ENCODE measurements at places on chromosomes 7 and 10.

DNA sequence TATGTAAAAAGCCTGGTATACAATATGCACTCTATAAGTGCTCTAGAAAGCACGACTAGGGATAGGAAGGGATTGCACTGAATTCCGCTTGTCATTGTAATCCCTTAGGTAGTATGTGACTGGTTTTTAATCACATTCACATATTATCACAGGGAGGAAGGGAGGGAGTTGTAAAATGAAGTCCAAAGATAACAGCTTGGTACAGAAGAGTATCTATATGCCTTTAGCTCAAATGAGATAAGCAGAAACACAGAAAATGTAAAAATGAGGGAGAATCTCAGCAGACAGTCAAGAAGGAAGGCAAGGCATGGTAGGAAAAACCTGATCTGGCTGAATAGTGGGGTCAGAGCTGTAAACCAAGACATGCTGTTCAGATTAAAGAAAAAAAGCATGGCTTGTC, 63.4 kb downstream of the ABI1 start:
- DNase-seq = no peak
- no peaks in the 10 kb centered on the region for H3K36me3 ChIP-seq
- H3K4me1 ChIP-seq = peaks cover 8% of the 10 kb centered on the region
- H3K27ac ChIP-seq = no peak overlapping the region
- no peaks in the 10 kb centered on the region for H3K27me3 ChIP-seq

GRCh38 chr10:99466632-99467223, 36.3 kb upstream of the GOT1 start:
- no peak overlapping the region for H3K4me3 ChIP-seq
- H3K27ac ChIP-seq = no peak overlapping the region
- H3K36me3 ChIP-seq = no peaks in the 10 kb centered on the region
- peaks cover 18% of the 10 kb centered on the region for H3K27me3 ChIP-seq
- no peak for DNase-seq
- no peaks in the 10 kb centered on the region for H3K4me1 ChIP-seq

DNA sequence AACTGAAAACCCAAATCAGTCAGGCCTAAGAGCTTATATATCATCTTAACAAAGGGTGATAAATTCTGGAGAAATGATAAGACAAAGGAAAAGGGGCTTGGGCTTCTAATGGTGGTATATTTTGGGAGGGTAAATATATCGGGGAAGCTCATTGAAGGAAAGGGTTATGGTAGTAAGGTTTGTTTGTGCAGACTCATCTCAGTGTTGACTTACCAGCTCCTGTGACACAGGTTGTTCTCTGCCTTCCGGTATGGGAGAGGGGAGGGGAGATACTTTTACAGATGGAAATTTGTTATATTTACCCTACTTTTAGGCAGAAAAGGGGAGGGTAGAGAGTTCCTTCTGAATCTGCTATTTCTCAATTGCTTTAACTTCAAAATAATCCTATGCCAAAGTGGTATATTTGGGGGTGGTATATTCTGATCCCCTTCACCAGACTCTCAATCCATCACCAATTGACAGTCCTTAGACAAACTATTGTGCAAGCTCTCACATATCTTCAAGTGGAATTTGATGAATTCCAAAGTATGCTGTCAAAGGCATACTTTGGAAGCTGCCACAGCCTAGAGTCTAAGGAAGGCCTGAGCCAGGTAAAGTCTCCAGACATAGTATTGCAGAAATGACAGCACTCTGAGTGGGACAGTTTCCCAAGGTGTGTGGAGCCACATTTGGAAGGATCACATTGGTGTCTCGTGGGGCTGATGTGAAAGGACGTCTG, 13.3 kb upstream of the PAPSS2 start:
- no peaks in the 10 kb centered on the region for H3K4me1 ChIP-seq
- no peak overlapping the region for H3K4me3 ChIP-seq
- no peaks in the 10 kb centered on the region for H3K27me3 ChIP-seq
- no peak overlapping the region for H3K27ac ChIP-seq
- no peak for DNase-seq

GRCh38 chr7:1290026-1290678, 57.5 kb downstream of the UNCX start:
- no peaks in the 10 kb centered on the region for H3K36me3 ChIP-seq
- no peak overlapping the region for H3K27ac ChIP-seq
- H3K27me3 ChIP-seq = peaks cover 13% of the 10 kb centered on the region
- H3K4me1 ChIP-seq = no peaks in the 10 kb centered on the region

- peak; percentile 76 for DNase-seq
- no peaks in the 10 kb centered on the region for H3K36me3 ChIP-seq
Measured at GRCh38 chr10:73837072-73837471, 25.7 kb upstream of the NDST2 start.

GRCh38 chr10:99926925-99927720, 82.6 kb downstream of the DNMBP start:
- peak; percentile 53 for DNase-seq
- H3K4me3 ChIP-seq = no peak overlapping the region
- H3K4me1 ChIP-seq = peaks cover 28% of the 10 kb centered on the region
- no peaks in the 10 kb centered on the region for H3K36me3 ChIP-seq

DNA sequence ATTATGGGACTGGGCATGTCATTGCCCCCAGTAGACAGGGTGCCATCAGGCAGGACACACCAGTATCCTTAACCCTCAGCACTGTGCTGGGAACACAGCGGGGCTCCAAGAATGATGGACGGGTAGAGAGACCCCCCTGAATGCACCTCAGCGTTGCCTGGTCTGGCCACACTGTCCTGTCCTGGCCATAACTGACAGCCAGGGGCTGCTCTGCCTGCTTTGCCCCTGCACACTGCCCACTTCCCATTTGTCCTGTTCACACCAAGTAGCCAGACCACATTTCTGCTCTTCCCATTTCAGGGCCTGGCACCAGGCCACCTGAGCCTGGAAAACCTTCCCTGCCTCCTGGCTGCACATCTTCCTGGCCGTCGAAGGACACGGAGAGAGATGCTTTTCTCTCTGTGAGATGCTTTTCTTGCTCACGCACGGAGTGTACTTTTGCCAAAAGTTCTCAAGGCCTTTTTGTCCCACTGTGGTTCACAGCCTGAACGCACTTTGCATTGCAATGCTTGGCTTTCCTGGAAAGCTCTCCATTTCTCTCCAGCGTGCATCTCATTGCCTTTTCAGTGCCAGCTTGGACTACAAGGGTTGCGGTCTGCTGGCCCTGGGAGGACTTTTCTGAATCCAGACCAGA, 131.0 kb upstream of the EEPD1 start:
- no peaks in the 10 kb centered on the region for H3K36me3 ChIP-seq
- H3K4me3 ChIP-seq = no peak overlapping the region
- DNase-seq = no peak
- no peak overlapping the region for H3K27ac ChIP-seq

GRCh38 chr7:118369987-118370386, 145.5 kb downstream of the ANKRD7 start:
- H3K4me3 ChIP-seq = no peak overlapping the region
- H3K27me3 ChIP-seq = no peaks in the 10 kb centered on the region
- no peaks in the 10 kb centered on the region for H3K36me3 ChIP-seq
- no peak overlapping the region for H3K27ac ChIP-seq

DNA sequence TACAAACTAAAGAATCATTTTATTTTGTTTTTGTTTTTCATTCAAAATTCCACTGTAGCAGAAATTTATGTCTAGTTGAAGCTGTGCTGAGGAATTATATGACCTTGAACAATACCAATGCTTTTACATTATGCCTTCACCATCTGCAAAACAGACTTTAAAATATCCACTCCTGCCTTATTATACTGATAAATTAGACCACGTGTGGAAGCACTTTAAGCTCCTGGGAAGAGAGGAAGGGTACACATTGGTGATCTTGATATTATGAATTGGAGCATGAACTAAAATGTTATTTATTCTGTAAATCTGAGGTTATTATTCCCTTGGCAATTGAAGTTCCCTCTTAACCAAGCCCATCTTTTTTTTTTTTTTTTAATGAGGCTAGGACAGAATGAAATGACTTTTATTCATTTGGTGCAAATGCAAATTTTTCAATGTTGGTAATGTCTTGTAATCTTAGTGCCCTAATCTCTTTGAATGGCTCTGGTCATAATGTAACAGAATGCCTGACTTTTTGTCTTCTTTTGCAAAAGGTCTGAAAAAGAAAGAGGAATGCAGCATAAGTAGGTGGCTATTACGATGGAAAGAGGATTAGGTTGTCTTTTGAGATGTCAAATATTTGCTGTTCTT, 139.9 kb upstream of the COBL start:
- no peaks in the 10 kb centered on the region for H3K4me1 ChIP-seq
- H3K4me3 ChIP-seq = no peak overlapping the region

DNA sequence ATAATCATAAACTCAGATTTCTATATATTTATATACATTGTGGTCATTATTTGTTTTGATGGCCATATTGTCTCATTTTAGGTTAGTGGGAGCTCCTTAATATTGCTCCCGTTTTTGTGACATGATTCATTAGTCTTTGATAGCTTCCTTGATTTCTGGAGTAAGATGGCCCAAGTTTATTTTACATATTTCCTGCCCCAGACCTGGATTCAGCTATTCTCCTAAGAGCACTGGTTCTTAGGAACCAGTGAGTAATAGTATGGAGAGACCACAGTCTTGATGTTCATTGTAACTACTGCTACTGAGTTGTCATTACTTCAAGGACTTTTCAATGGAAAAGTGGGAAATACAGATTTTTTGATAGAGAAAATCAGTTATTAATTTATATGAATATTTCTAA, 6.0 kb downstream of the TFPI2 start:
- peaks cover 5% of the 10 kb centered on the region for H3K4me1 ChIP-seq
- H3K36me3 ChIP-seq = no peaks in the 10 kb centered on the region
- no peak for DNase-seq
- no peak overlapping the region for H3K4me3 ChIP-seq
- H3K27me3 ChIP-seq = no peaks in the 10 kb centered on the region

- no peak overlapping the region for H3K4me3 ChIP-seq
- no peak overlapping the region for H3K27ac ChIP-seq
- peak; percentile 48 for DNase-seq
- H3K36me3 ChIP-seq = no peaks in the 10 kb centered on the region
- H3K4me1 ChIP-seq = peaks cover 34% of the 10 kb centered on the region
Measured at GRCh38 chr7:143015926-143016490, 10.9 kb downstream of the OR9A2 start.

DNA sequence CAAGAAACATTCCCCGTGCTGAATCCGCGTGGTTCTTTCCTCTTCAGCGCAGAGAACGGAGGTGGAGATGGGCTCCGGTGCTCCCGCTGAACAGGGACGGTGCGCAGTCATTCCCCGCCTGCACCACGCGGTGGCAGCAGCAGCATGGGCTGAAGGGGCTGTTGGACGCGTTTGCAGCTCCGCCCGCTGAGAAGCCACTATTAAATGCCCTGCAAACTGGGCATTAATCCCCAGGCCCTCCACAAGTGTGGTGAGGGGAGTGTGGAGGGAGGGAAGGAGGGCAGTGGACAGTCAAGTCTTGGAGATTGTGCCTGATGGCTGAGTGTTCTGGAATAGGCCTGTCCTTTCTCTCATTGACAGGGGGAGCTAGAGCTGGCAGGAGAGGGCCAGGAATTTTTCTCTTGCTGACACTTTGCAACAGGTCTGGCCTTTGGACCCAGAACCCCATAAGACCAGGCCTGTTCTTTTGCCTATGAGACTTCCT, 240.2 kb upstream of the INHBA start:
- H3K4me1 ChIP-seq = peaks cover 8% of the 10 kb centered on the region
- no peak overlapping the region for H3K27ac ChIP-seq

GRCh38 chr7:134945691-134946090, 40.6 kb upstream of the AGBL3 start:
- peaks cover 55% of the 10 kb centered on the region for H3K4me1 ChIP-seq
- no peaks in the 10 kb centered on the region for H3K27me3 ChIP-seq
- H3K4me3 ChIP-seq = no peak overlapping the region
- DNase-seq = no peak
- H3K27ac ChIP-seq = 0 out of 2 replicates have a peak overlapping the region, but pooled peaks have one; percentile 23
- H3K36me3 ChIP-seq = peaks cover 89% of the 10 kb centered on the region

DNA sequence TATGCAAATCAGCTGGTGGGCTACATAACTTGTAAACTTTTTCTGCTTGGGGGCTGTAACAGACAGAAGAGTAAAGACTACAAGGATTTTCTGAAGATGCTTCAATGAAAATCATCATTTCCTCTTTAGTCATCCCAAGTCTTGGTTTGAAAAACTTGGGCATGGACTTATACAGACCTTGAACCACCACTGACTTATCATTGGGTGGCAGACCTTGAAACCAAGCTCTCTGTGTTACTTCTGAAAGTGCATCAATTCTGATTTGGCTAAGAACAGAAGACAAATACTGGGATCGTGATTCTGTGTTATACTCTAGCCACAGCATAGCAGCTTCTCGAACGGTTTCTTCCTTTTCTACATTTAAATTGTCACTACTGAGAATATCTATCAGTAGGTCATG, 21.3 kb downstream of the KBTBD2 start:
- no peak for DNase-seq
- no peak overlapping the region for H3K4me3 ChIP-seq
- H3K27me3 ChIP-seq = no peaks in the 10 kb centered on the region
- no peaks in the 10 kb centered on the region for H3K4me1 ChIP-seq
- peaks cover 51% of the 10 kb centered on the region for H3K36me3 ChIP-seq

DNA sequence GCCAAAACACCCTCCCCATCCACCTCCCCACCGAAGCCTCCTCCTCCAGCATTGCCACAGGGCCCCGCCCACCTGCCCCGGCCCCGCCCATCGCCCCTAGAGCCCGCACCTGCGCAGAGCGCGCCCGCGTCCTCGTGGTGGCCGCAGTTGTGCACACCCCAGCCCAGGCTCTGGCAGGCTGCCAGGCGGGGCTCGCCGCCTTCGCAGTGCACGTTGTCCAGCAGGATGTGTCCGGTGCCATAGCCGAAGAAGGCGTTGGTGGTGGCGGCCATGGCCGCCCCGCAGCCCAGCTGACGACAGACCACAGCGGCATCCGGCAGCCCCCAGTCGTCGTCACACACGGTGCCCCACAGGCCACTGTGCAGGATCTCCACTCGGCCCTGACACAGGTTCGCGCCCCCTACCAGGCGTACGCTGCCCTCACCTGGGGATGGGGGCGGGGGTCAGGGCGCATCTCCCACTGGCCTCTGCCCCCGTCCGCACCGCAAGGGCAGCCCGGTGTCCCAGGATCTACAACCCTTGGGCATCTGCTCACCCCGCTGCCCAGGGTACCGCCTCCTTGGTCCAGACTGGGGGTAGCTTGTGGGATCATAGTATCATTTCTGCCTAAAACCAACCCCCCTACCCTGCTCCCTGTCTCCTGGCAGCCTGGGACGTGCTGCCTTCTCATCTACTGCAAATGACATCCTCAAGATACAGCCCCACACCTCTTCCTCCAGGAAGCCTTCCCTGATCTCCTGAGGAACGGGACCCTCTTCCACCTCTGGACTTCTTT, 11.9 kb downstream of the SSC4D start:
- H3K4me1 ChIP-seq = 0 out of 2 replicates have a peak, but pooled peaks cover 3% of the 10 kb centered on the region
- H3K27ac ChIP-seq = no peak overlapping the region
- peak overlapping the region; percentile 70 for H3K4me3 ChIP-seq

GRCh38 chr7:99449326-99449725, 10.6 kb downstream of the CPSF4 start:
- H3K4me1 ChIP-seq = no peaks in the 10 kb centered on the region
- no peak for DNase-seq
- peaks cover 10% of the 10 kb centered on the region for H3K36me3 ChIP-seq
- no peak overlapping the region for H3K4me3 ChIP-seq
- H3K27me3 ChIP-seq = no peaks in the 10 kb centered on the region
- no peak overlapping the region for H3K27ac ChIP-seq

GRCh38 chr10:76149182-76149581, 717.8 kb downstream of the LRMDA start:
- no peaks in the 10 kb centered on the region for H3K27me3 ChIP-seq
- peak; percentile 66 for DNase-seq
- 0 out of 2 replicates have a peak, but pooled peaks cover 8% of the 10 kb centered on the region for H3K4me1 ChIP-seq
- no peaks in the 10 kb centered on the region for H3K36me3 ChIP-seq
